Fibroblast of lung (primary cell): ENCODE measurements at places on chromosomes 12 and 14.

DNA sequence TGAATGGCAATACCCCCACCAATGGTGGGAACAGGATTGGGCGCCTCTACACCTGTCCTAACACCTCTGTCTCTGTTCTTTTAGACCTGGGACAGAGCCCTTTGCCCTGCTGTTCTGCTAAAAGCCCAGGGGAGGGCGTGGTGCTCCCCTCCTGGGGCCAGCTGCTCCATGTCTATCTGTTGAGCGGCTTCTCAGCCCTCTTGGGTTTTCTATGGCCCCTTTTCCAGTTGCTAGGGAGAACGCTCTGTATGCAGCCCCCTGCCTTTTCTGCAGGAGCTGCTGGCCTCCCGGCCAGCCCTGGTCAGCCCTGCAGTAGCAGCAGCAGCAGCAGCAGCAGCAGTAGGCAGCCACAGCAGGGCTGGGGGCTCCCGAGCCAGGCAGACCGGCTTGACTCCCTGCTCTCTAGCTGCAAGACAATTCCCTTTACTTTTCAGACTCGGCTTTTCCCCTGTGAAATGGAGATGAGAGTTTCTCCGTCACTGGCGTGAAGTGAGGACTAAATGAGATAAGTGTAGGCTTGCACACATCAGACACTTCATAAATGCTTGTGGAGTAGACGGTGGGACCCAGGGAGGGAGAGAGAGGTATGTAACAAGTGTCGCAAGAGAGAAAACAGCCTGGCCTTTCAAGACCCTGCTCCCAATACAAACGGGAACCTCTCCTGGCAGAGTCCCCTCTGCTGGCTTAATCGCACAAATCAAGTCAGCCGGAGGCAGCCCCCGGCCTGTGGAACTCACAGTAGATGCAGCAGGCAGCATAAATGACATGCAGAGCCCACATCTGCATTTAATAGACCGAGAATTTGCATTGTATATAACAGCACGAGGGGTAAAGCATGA lies 1.0 kb downstream of the RTL1 start:
- DNase-seq: no peak

DNA sequence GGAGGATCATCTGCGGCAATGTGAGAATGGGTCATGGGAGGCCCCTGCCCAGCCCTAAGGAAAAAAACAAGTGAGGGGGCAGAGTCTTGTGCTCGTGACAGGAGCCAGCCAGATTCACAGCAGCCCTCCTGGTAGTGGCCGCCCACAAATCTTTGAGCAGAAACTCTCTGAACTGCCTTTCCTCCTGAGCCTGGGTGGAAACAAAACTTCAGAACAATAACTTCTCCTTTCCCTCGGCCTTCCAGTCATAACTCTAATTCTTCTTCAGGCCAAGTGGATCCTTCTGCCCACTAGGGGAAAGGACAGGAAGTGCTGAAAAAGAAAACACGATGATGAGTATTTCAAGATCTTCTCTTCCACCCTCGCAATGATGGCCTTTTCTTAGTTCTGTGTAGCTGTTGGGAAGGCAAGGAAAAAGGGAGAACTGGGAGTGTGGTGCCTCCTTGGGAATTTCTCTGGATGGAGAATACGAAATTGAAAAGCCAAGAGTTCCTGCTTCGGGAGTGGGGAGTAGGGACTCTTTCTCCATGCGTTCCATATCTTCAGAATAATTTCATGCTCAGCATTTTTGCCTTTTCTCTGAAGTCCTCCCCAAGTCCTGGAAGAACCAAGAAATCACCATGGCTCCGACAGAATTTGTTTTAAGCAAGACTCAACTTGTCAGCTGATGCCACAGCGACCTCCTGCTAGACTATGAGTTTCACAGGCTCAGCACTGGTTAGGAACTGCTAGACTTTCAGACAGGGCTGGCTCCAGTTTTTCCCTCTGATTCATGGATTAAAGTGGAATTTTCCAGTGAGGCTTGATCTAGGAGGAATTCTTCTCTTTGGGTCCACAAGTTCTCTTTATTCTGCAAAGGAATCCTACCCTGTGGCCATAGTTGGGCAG lies 188.9 kb downstream of the CAND1 start:
- no peak for DNase-seq

GRCh38 chr12:115386946-115387345 lies 703.0 kb upstream of the TBX3 start:
- DNase-seq: no peak

GRCh38 chr12:107397890-107398500 lies 287.6 kb upstream of the PWP1 start:
- no peak for DNase-seq
